ENCODE measurements at places on chromosomes 12 and 14. TPM values are rescaled to one million over a fixed set of nuclear protein-coding genes. Genes with fewer than 3 reads are reported as not detected.

Gene DCP1B
- total RNA-seq: 5.3 TPM

Gene NID2
- total RNA-seq: 4.3 TPM

Gene YBX3
- 30.8 TPM for total RNA-seq

Gene ACTR6
- 9.5 TPM for total RNA-seq

Gene FAIM2
- total RNA-seq: not detected

Gene GPR137C
- 0.51 TPM for total RNA-seq

Gene CACNA1C
- 0.74 TPM for total RNA-seq

Gene IAPP
- total RNA-seq: not detected

Gene PPP1R1A
- total RNA-seq: 15.6 TPM

Gene PIP4P1
- 7.0 TPM for total RNA-seq

Gene CCDC177
- total RNA-seq: 0.07 TPM

Gene FGD6
- 6.2 TPM for total RNA-seq

Gene B4GALNT1
- 0.55 TPM for total RNA-seq
